ENCODE measurements at places on chromosomes 5 and 9. TPM values are rescaled to one million over a fixed set of nuclear protein-coding genes. Genes with fewer than 3 reads are reported as not detected.

ELAVL2 gene
- total RNA-seq: 0.93 TPM

DNAJC18 gene
- total RNA-seq: 10.6 TPM

DNA sequence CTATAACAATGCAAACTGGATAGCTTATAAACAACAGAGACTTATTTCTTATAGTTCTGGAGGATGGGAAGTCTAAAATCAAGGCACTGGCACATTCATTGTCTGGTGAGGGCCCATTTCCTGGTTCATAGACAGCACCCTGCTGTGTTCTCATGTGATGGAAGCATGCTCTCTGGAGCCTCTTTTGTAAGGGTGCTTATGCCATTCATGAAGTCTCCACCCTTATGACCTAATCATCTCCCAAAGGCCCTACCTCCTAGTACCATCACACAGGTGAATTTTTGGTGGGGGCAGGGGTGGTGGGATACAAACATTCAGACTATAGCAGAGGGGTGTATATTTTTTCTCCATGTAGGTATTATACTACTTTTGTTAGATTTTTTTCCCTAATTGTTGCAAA lies 92.4 kb downstream of the UNC13B start:
- no peak for DNase-seq
- no peaks in the 10 kb centered on the region for H3K27me3 ChIP-seq
- H3K36me3 ChIP-seq: no peaks in the 10 kb centered on the region
- H3K27ac ChIP-seq: no peak overlapping the region
- H3K4me1 ChIP-seq: peaks cover 3% of the 10 kb centered on the region

- H3K27ac ChIP-seq: no peak overlapping the region
- no peak overlapping the region for H3K4me3 ChIP-seq
- DNase-seq: no peak
- no peaks in the 10 kb centered on the region for H3K36me3 ChIP-seq
These were observed 10.1 kb upstream of the CDH9 start for GRCh38 chr5:27048510-27048909.

GRCh38 chr9:113360242-113360842 lies 11.0 kb downstream of the BSPRY start:
- peaks cover 6% of the 10 kb centered on the region for H3K4me1 ChIP-seq
- no peak for DNase-seq
- H3K27me3 ChIP-seq: no peaks in the 10 kb centered on the region
- no peak overlapping the region for H3K27ac ChIP-seq
- no peak overlapping the region for H3K4me3 ChIP-seq

- H3K27ac ChIP-seq: no peak overlapping the region
- DNase-seq: no peak
- no peak overlapping the region for H3K4me3 ChIP-seq
- no peaks in the 10 kb centered on the region for H3K36me3 ChIP-seq
- H3K27me3 ChIP-seq: no peaks in the 10 kb centered on the region
These were observed 141.8 kb downstream of the MUSK start for GRCh38 chr9:110810262-110810976.

GRCh38 chr9:35226651-35227050 lies 64.8 kb downstream of the UNC13B start:
- H3K36me3 ChIP-seq: no peaks in the 10 kb centered on the region
- H3K4me1 ChIP-seq: peaks cover 10% of the 10 kb centered on the region
- no peak overlapping the region for H3K4me3 ChIP-seq
- H3K27me3 ChIP-seq: no peaks in the 10 kb centered on the region
- no peak overlapping the region for H3K27ac ChIP-seq

TAF11L10 gene
- total RNA-seq: not detected

DNA sequence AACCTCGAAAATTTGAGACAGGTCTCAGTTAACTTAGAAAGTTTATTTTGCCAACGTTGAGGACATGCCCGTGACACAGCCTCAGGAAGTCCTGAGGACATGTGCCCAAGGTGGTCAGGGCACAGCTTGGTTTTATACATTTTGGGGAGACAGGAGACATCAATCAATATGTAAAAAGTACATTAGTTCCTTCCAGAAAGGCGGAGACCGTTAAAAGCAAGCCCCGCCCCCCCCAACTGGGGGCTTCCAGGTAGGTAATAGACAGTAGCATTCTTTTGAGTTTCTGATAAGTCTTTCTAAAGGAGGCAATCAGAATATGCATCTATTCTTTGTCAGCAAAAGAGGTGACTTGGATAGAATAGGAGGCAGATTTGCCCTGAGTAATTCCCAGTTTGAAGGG lies 599 bp upstream of the MOCS2 start:
- H3K4me1 ChIP-seq: peaks cover 8% of the 10 kb centered on the region
- no peaks in the 10 kb centered on the region for H3K36me3 ChIP-seq
- no peaks in the 10 kb centered on the region for H3K27me3 ChIP-seq
- DNase-seq: no peak
- H3K27ac ChIP-seq: peak overlapping the region; percentile 41

AFAP1L1 gene
- total RNA-seq: 1.3 TPM

GRCh38 chr5:130885027-130885426 lies 280.0 kb downstream of the HINT1 start:
- H3K4me3 ChIP-seq: no peak overlapping the region
- H3K4me1 ChIP-seq: peaks cover 30% of the 10 kb centered on the region
- peak overlapping the region; percentile 90 for H3K27ac ChIP-seq

DNA sequence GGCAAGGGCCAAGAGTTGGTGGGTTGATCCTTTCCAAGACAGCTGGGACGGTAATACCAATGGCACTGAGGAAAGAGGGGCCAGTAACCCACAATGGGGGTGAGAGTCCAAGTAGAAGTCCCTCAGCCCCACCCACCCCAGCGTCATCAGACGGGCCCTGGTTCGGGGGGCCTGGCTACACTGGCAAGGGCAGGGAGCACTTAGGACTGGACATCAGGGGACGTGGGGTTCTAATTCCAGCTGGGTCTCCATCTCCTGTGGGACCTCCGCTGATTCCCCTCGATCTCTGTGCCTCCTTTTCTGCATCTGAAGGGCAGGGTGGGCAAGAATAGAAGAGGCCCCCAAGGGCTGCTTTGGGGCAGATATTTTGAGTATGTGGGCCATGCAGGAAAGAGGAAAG lies 53.5 kb upstream of the FCN1 start:
- H3K27ac ChIP-seq: no peak overlapping the region
- H3K27me3 ChIP-seq: peaks cover 16% of the 10 kb centered on the region
- H3K36me3 ChIP-seq: no peaks in the 10 kb centered on the region
- DNase-seq: no peak
- no peak overlapping the region for H3K4me3 ChIP-seq

INSYN2B gene
- 1.7 TPM for total RNA-seq

All from hepatocyte (in vitro differentiated cells).